Peyer's patch (tissue), 4 donors: ENCODE measurements at places on chromosomes 4 and X. TPM values are rescaled to one million over a fixed set of nuclear protein-coding genes. Genes with fewer than 3 reads are reported as not detected.

BEX5 gene
- not detected for total RNA-seq

ATP1B4 gene
- not detected for total RNA-seq

CFAP47 gene
- total RNA-seq = not detected

SMR3A gene
- total RNA-seq = not detected

TBC1D1 gene
- total RNA-seq = 120 TPM

AVPR2 gene
- total RNA-seq = 5.0 TPM

PTCHD1 gene
- total RNA-seq = not detected

TLR3 gene
- total RNA-seq = 5.0 TPM

GPC4 gene
- 9.5 TPM for total RNA-seq

EGFL6 gene
- not detected for total RNA-seq

UTP3 gene
- 15.3 TPM for total RNA-seq

DNA sequence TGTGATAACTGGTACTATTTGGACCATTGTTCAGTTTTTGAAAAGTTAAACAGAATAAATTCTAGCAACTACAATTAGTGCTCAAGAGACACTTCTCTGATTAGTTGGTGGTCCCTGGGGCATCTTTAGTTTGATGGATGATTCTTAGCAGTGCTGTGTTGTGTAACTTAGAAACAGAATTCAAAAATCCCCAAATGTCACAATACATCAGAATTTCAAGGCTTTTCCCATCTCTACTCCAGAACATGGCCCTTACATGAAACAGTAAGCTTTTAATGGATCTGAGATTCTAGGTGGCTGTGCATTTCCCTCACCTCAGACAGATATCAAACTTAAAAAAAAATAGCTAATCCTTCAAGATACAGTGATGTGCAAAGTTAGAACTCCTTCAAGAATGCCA, 104.4 kb upstream of the CXCL13 start:
- no peak overlapping the region for H3K27ac ChIP-seq
- no peak overlapping the region for H3K4me3 ChIP-seq
- H3K27me3 ChIP-seq = no peaks in the 10 kb centered on the region
- no peaks in the 10 kb centered on the region for H3K4me1 ChIP-seq

- H3K27ac ChIP-seq = no peak overlapping the region
- no peak overlapping the region for H3K4me3 ChIP-seq
- no peaks in the 10 kb centered on the region for H3K4me1 ChIP-seq
- H3K36me3 ChIP-seq = no peaks in the 10 kb centered on the region
- H3K27me3 ChIP-seq = no peaks in the 10 kb centered on the region
These were observed 127.2 kb downstream of the FBXW7 start for GRCh38 chr4:152408514-152409327.

DNA sequence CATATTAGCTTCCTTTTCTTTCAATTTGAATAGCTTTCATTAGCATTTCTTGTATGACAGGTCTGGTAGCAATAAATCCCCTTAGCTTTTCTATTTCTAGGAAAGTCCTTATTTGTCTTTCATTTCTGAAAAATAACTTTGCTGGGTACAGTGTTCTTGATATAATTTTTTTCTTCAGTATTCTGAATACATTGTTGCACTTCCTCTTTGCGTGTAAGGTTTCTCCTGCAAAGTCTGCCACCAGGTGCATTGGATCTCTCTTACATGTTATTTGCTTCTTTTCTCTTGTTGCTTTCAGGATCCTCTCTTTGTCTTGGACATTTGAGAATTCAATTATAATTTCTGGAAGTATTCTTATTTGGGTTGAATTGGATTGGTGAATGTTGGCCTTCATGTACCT, 663.7 kb downstream of the GRXCR1 start:
- no peaks in the 10 kb centered on the region for H3K27me3 ChIP-seq
- no peak overlapping the region for H3K27ac ChIP-seq
- H3K4me1 ChIP-seq = no peaks in the 10 kb centered on the region
- DNase-seq = no peak
- no peak overlapping the region for H3K4me3 ChIP-seq

- DNase-seq = no peak
- H3K4me3 ChIP-seq = no peak overlapping the region
- H3K27me3 ChIP-seq = no peaks in the 10 kb centered on the region
- no peak overlapping the region for H3K27ac ChIP-seq
- H3K4me1 ChIP-seq = no peaks in the 10 kb centered on the region
These were observed 1.2 kb downstream of the RPGR start for GRCh38 chrX:38326086-38326485.

DNA sequence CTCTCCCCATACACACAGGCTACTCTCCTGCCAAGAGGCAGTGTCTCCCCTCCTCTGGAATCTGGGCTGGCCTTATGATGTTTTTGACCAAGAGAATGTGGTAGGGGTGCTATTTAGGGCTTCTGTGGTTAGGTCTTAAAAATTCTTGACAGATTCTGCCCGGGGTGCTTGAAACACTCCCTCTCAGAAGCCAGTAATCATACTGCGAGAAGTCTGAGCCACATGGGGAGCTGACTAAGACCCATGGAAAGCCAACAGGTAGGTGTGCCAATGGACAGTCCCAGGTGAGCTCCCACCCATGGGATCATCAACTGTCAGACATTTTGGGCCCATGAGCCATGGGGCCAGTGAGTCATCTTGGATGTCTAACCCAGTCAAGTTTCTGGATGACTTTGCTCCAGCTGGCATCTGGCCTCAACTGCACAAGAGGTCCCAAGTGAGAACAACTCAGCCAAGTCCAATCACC, 315.7 kb downstream of the FBXW7 start:
- H3K4me1 ChIP-seq = no peaks in the 10 kb centered on the region
- H3K4me3 ChIP-seq = no peak overlapping the region
- H3K27ac ChIP-seq = no peak overlapping the region
- no peaks in the 10 kb centered on the region for H3K27me3 ChIP-seq
- DNase-seq = no peak

GRCh38 chr4:176794151-176794550, 1.4 kb upstream of the VEGFC start:
- no peak overlapping the region for H3K27ac ChIP-seq
- no peaks in the 10 kb centered on the region for H3K4me1 ChIP-seq
- H3K4me3 ChIP-seq = no peak overlapping the region
- H3K36me3 ChIP-seq = no peaks in the 10 kb centered on the region

- no peaks in the 10 kb centered on the region for H3K36me3 ChIP-seq
- DNase-seq = no peak
- no peaks in the 10 kb centered on the region for H3K4me1 ChIP-seq
- H3K4me3 ChIP-seq = no peak overlapping the region
- no peaks in the 10 kb centered on the region for H3K27me3 ChIP-seq
These were observed 126.0 kb downstream of the CHRDL1 start for GRCh38 chrX:110669572-110669971.

DNA sequence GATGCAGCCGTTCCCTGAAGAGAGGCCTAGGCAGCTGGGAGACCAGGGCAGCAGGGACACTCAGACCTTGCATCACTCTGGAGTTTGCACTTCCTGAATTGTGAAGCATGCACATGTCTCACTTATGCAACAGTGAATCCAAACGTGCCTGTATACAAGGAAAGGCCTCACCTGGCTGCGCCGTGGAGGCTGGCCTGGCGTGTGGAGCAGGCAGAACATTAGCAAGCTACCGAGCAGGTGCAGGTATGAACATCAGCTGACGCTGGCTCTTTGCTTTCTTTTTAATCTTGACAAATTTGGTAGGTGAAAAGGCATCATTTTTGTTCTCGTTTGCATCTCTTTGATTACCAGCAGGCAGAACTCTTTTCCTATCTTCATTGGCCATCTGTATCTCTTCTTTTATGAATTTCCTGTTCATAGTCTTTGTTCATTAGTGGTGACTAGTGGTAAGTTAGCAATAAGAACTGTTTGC, 37.1 kb upstream of the IRAK1 start:
- DNase-seq = peak; percentile 73
- H3K27me3 ChIP-seq = no peaks in the 10 kb centered on the region
- H3K4me3 ChIP-seq = no peak overlapping the region
- H3K36me3 ChIP-seq = no peaks in the 10 kb centered on the region
- no peak overlapping the region for H3K27ac ChIP-seq

DNA sequence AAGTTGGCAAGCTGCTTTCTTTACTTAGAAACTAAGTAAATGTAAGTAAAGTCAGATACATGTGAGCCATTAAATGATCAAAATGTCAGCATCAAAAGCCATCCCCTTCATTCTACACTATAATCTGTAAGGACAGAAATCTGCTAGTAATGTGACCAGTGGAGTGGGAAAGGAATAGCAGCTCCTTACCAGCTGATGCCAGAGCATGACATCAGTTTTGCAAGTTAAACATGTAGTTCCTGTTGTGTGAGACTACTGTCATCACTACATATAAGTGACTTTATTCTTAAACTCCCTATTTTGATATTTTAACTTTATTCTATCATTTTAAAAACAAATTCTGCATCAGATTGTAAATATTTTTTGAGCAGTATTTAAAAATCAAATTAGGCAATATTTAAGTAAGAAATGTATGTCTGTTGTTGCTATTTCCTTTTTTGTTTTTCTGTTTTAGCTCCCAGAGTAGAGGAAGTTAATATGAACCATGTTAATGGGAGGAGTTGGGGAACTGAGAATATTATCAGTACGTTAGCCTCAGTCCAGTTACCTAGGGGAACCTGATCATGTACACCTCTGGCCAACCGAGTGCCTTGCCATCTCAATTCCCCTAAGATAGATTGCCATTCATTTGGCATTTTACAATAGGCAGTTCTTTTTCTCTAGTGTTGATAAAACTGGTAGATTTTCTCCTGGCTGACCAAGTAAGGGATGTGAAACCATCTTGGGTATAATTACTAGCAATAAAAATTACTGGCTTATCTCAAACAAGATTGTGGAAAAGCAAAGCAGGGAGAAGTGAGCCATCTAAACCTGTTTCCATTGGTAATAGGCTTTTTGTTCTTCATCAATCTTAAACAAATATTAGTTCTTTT, 34.7 kb downstream of the CCNI start:
- no peaks in the 10 kb centered on the region for H3K27me3 ChIP-seq
- peak overlapping the region; percentile 16 for H3K27ac ChIP-seq
- no peaks in the 10 kb centered on the region for H3K36me3 ChIP-seq

DNA sequence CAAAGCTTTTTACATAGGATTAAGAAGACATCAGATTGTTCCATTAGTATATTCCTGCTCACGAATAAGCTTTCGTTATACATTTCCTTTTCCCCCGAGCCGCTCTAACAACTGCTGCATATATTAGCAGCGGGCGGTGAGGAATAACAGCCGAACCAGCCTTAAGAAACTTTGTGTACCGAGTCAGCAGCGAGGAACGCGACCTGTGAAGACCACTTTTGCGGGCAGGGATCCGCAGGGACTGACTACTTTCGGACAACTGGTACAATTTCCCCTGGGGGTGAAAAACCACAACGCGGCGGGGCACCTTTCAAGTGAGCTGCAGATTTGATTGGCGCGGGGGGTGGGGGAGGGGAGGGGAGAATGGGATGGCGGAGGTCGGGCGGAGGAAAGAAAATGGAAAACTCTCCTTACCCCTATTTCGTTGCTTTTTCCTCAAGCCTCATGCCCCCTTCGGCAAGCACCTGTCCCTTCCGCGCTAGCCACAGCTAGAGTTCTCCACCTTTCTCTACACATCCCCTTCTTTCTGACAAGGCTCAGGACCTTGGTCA, 5.9 kb upstream of the PITX2 start:
- no peaks in the 10 kb centered on the region for H3K27me3 ChIP-seq
- no peaks in the 10 kb centered on the region for H3K36me3 ChIP-seq
- no peak overlapping the region for H3K27ac ChIP-seq
- no peak for DNase-seq
- no peaks in the 10 kb centered on the region for H3K4me1 ChIP-seq
- no peak overlapping the region for H3K4me3 ChIP-seq

DNA sequence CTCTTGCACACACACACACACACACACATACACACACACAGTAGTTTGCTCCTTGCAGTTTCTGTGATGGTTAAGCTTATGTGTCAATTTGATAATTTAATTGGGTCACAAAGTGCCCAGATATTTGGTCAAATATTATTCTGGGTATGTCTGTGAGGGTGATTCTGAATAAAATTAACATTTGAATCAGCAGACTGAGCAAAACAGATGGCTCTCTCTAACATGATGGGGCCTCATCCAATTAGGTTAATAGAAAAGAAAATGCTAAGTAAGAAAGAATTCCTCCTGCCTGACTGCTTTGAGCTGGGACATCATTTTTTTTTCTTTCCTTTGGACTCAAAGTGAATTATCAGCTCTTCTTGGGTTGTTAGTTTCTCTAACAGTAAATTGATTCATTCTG, 191.2 kb upstream of the INTU start:
- H3K36me3 ChIP-seq = no peaks in the 10 kb centered on the region
- no peak overlapping the region for H3K4me3 ChIP-seq
- no peak overlapping the region for H3K27ac ChIP-seq
- no peak for DNase-seq
- H3K27me3 ChIP-seq = no peaks in the 10 kb centered on the region
- no peaks in the 10 kb centered on the region for H3K4me1 ChIP-seq

GRCh38 chr4:26858947-26859401, 1.7 kb upstream of the STIM2 start:
- peak overlapping the region; percentile 76 for H3K27ac ChIP-seq
- no peaks in the 10 kb centered on the region for H3K36me3 ChIP-seq
- H3K4me3 ChIP-seq = no peak overlapping the region
- no peaks in the 10 kb centered on the region for H3K27me3 ChIP-seq
- no peaks in the 10 kb centered on the region for H3K4me1 ChIP-seq
- no peak for DNase-seq

- no peak overlapping the region for H3K4me3 ChIP-seq
- no peaks in the 10 kb centered on the region for H3K27me3 ChIP-seq
- H3K36me3 ChIP-seq = no peaks in the 10 kb centered on the region
These were observed 224.7 kb upstream of the DCAF8L1 start for GRCh38 chrX:28205905-28206304.

GRCh38 chrX:48974574-48974973, 2.9 kb upstream of the KCND1 start:
- H3K4me3 ChIP-seq = no peak overlapping the region
- no peak for DNase-seq
- no peaks in the 10 kb centered on the region for H3K4me1 ChIP-seq
- H3K27ac ChIP-seq = no peak overlapping the region

DNA sequence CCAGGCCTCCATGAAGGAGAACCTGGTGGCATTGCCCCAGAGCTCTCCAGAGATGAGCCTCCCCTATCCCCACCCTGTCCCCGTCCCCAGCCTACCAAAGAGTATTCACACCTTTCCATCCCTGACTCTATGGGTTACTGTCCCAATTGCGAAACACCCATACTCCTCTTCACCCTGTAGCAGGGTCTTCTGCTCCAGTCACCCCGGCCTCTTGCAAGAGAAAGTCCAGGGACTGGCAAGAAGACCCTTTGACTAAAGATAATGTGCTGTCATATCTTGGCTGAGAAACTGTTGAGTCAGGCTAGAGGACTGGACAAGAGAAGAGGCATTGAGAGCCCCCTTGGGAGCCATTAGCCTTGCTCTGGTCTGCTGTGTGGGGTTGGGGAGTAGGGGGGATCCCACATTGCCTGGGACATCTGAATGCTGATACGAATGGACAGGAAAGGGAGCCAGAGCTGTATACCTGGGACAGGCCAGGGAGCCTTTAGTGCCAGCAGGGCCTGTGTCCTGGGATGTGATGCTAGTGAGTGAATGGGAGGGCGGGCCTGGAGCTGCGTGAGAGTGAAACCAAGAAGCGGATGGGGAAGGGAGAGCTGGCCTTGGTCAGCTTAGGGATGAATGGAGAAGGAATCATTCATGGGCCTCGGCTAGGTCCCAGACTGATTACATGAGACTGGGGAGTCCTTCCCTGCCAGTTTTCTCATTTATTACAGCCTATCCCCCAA, 27.1 kb downstream of the NALF2 start:
- H3K36me3 ChIP-seq = no peaks in the 10 kb centered on the region
- DNase-seq = no peak
- no peaks in the 10 kb centered on the region for H3K4me1 ChIP-seq
- no peak overlapping the region for H3K4me3 ChIP-seq
- H3K27me3 ChIP-seq = no peaks in the 10 kb centered on the region
